ENCODE measurements at places on chromosomes 5 and 9.

DNA sequence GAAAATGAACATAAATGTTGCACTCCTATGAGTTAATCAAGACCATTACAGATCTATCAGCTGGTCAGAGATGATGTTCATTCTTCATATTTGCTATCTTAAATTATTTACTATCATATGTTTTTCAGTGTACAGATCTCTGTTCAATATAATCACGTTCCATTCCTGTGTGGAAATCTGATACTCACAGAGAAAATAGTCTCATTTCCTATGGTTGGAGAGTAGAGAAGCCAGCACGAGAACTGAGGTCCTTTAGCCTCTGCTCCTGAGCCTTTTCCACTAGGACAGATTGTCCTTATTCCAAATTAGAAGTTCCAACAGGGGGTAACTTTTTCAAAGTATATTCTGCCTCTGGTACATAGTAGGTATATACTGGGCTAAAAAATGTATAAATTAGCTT lies 29.2 kb downstream of the UGCG start:
- no peak for DNase-seq

DNA sequence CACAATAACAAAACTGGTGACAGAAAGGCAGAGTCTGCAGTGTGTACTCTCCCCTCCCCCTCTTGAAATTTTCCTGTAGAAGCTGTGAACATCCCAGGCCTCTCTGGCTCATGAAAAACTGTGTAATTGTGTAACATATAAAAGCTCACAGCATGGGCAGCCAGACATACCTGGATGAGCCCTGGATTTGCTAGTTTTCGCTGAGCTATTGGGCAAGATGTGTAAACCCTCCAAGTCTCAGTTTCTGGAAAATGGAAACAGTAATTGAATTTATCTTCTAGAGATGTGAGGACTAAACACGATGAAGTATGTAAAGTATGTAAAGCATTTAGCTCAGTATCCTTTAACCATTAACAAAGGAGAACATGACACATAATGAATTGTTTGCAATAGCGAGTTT lies 143.2 kb upstream of the ANKH start:
- DNase-seq: no peak

- no peak for DNase-seq
These were observed 16.9 kb downstream of the SEMA6A start for GRCh38 chr5:116557669-116558271.

GRCh38 chr5:150022158-150022531 lies 21.6 kb downstream of the HMGXB3 start:
- no peak for DNase-seq

DNA sequence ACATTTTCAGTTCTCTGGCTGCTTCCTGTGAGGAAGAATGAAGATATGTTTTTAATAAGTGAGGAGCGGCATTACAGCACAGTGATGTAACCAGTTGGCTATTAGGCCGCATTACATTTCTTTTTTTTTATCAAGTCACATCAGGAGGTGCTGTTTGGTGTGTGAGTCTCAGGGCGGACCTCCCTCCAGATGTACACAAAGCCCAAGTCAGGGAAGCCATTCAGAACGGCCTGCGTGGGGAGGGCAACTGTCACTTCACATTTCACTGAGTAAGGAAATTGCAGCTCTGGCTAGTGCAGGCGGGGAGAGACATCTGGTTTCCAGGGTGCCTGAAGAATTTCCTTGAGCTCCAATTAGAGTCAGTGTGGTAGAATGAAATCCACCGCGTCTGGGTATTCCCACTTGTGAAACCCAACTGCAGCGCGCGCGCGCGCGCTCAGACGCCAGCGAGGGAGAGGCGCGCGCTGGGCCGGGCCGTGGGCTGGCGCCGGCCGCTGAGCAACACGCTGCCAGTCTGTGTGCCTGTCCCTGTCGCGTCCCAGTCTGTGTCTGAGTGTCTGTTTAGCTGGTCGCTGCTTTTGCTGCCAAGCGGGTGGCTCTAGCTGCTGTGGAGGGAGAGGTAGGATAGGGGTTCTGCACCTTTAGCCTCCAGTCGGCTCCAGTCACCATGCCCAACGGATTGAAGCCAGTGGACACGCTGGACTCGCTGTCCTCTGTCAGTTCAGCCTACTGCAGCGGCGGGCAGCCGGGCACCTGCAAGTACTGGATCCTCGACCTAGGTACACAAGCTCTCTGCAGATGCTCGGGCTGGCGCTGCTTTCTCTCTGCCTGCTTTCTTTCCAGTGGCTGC lies 140.8 kb upstream of the OTULINL start:
- DNase-seq: no peak
